Activated CD4-positive, alpha-beta T cell treated with anti-CD3 and anti-CD28 coated beads, Interleukin-2, amount 10 ng/mL, durations not matched to agents 24 days and 14 days (primary cell): ENCODE measurements at places on chromosomes 2 and 18. TPM values are rescaled to one million over a fixed set of nuclear protein-coding genes. Genes with fewer than 3 reads are reported as not detected.

DNA sequence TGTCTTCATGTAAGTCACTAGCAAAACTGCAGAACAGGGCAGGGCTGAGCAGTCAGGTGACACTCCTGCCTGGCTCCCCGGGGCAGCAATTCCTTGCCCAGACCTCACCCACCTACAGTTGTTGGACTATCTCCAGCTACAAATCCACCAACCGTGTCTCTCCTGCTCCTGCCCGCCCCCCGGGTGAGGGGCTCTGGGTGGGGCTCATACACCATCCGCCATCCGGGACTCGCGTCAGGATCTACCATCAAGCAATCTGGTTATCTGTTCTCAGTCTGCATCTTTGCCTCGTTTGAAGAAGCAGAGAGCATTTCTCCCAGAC, 13.5 kb upstream of the GLI2 start:
- no peaks in the 10 kb centered on the region for H3K36me3 ChIP-seq
- no peaks in the 10 kb centered on the region for H3K4me1 ChIP-seq

DNA sequence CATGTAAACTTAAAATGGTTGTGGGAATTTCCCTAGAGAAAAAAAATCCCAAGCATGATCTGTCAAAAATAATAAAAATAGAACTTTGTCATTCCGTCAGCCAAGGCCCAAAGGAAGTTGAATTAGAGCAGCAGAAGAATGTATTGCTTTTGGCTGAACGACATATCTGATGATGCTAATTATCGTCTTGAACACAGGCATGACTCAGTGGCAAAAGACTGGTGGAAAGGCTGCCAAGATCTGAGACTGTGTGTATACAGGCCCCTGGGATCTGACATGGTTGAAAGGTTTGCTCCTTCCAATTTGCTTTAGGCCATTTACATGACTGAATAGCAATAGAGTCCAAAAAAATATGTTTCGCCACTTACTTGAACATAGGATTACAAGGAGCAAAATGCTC, 1057.1 kb upstream of the CRIM1 start:
- no peaks in the 10 kb centered on the region for H3K4me1 ChIP-seq
- DNase-seq: no peak
- H3K4me3 ChIP-seq: no peak overlapping the region
- no peak overlapping the region for H3K27ac ChIP-seq

GRCh38 chr2:238502956-238503791, 76.4 kb downstream of the ASB1 start:
- H3K27me3 ChIP-seq: peaks cover 2% of the 10 kb centered on the region
- no peak for DNase-seq
- no peaks in the 10 kb centered on the region for H3K36me3 ChIP-seq
- H3K4me3 ChIP-seq: no peak overlapping the region

AGXT gene
- not detected in 2 replicates for total RNA-seq
